ENCODE measurements at places on chromosomes 5 and 9. TPM values are rescaled to one million over a fixed set of nuclear protein-coding genes. Genes with fewer than 3 reads are reported as not detected.

DNA sequence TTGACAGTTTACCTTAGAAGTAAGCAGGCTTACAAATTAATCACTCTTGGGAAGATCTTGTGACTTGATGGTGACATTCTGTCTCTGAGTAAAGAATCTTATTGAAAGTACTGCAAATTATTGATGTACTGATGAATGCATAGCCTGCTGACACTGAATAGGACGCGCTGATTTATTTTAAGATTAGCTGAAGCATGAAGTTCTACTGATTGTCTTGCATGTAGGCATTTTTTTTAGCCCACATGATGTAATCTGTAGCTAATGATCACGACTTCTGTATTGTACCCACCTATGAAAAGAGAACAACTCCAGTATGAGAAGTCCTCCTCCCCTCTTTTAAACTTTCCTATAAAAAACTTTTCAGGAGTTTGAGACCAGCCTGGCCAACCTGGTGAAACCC, 28.3 kb upstream of the SPIN1 start:
- no peak for DNase-seq

GRCh38 chr5:94094793-94095441, 353.5 kb upstream of the POU5F2 start:
- no peak for DNase-seq

Gene ZNF366
- not detected for total RNA-seq

Gene SERINC5
- total RNA-seq, result 87.6 TPM

- DNase-seq, result no peak
Observed at GRCh38 chr5:88256872-88257271, 11.8 kb downstream of the TMEM161B start.

Gene MLANA
- not detected for total RNA-seq

Data from mesothelial cell of epicardium (in vitro differentiated cells).